ENCODE measurements at places on chromosomes 3 and 15.

DNA sequence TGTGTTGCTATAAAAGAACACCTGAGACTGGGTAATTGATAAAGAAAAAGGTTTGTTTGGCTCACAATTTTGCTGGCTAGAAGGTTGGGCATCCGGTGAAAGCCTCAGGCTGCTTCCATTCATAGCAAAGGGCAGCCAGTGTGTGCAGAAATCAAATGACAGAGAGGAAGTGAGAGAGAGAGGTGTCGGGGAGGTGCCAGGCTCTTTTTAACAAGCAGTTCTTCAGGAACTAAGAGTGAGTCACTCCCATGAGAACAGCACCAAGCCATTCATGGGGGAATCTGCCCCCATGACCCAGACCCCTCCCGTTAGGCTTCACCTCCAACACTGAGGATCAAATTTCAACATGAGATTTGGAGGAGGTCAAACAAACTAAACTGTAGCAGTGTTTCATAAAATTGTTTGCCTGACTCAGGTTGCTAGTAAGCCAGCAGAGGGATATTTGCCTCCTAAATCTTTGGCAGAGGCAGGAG is 4.5 kb upstream of the PARP15 start:
- no peak for DNase-seq

- DNase-seq, result no peak
Measured at GRCh38 chr3:187314176-187314575, 22.6 kb upstream of the MASP1 start.

GRCh38 chr3:157463816-157464215 is 27.2 kb downstream of the PTX3 start:
- no peak for DNase-seq

DNA sequence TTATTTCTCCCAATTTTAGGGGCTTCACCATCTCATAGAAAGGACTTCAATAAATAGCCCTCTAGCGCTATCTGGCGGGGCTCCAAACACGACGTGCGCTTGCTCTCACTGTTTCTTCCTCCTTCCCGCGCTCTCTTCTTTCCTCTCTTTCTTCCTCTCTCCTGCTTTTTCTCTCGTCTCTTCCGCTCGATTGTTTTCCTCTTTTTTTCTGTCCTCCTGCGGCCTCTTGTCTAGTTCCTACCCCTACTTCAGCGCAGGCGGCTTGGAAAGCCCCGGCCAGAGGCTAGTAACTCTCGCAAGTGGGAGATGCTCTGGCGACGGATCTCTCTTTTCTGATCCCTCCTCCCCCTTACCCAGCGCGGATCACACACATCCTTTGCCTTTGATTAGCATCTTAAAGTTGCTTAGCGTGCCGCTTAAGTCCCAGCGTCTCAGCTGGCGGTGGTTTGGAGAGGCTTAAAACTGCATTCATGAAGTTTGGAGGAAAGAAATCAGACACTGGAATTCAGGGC is 6.2 kb upstream of the MEIS2 start:
- peak; percentile 64 for DNase-seq

DNA sequence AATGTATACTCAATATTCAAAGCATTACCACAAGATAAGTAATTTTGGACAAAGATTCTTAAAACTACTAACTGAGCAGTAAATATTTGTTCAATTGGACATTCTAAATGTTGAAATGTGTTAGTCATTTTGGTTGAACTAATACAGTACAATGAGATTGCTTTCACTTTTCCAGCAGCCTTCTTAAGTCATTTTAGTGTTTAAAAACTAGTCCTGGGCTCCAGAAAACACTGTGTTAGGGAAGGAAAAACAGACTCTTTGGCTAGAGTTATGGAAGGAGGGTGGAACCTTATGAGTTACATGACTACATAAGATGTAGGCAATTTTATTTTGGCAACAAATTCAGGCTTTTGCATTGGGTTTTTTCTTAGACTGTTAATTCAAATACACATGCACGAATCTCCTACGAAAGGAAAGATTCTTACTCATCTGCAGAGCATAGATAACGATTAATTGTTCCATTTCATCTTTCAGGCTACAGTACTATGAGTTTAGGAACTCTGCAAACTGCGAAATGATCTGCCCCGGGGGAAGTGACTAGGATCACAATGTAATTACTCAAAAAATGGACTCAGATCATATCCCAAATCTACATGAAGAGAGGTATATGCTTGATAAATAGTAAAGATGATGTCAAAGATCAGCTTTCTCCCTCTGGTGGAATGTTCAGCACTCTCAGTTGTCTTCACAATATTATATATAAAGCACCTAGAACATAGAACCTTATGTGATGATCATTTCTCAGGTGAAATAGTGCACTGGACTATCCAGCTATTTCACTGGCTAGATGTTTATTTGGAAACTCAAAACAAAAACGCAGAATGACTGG is 492.8 kb upstream of the MDFIC2 start:
- DNase-seq, result no peak

GRCh38 chr15:39704235-39704634 is 78.4 kb downstream of the FSIP1 start:
- no peak for DNase-seq

- no peak for DNase-seq
Measured at GRCh38 chr3:106745344-106746168, 631.7 kb upstream of the CCDC54 start.

- no peak for DNase-seq
Measured at GRCh38 chr15:66481107-66481856, 16.3 kb downstream of the SNAPC5 start.

DNA sequence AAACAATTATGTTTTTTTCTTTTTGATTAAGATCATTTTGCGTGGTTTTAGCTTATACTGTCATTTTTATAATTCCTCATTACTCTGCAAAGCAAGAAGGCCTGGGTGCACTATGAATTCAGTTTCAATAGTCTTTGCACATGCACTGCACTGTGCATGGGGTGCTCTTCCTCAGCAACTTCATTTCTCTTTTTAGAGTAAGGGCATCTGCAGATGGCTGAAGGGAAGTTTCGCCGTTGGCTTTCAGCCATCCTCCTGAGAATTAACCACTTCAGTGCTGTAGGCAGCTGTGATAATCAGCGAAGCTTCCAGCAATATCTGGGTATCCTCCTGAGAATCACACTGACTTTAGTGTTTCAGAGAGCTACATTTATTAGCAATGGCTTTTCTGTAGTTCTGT is 284.8 kb downstream of the GBE1 start:
- no peak for DNase-seq

GRCh38 chr3:12347301-12347700 is 58.4 kb downstream of the PPARG start:
- no peak for DNase-seq

Data from cerebellar cortex (tissue), 1 donor.